ENCODE measurements at places on chromosomes 7 and 10. TPM values are rescaled to one million over a fixed set of nuclear protein-coding genes. Genes with fewer than 3 reads are reported as not detected.

GRCh38 chr10:58698777-58699356, 186.2 kb downstream of the BICC1 start:
- H3K36me3 ChIP-seq, result no peaks in the 10 kb centered on the region
- no peak for DNase-seq
- H3K27ac ChIP-seq, result no peak overlapping the region
- no peak overlapping the region for H3K4me3 ChIP-seq
- no peaks in the 10 kb centered on the region for H3K27me3 ChIP-seq

GRCh38 chr7:2680792-2681490, 7.1 kb upstream of the AMZ1 start:
- H3K27ac ChIP-seq, result no peak overlapping the region
- no peaks in the 10 kb centered on the region for H3K36me3 ChIP-seq
- H3K4me1 ChIP-seq, result peaks cover 12% of the 10 kb centered on the region
- H3K27me3 ChIP-seq, result peaks cover 3% of the 10 kb centered on the region
- no peak overlapping the region for H3K4me3 ChIP-seq

GRCh38 chr10:84202349-84202748, 8.0 kb downstream of the CDHR1 start:
- no peaks in the 10 kb centered on the region for H3K36me3 ChIP-seq
- H3K27ac ChIP-seq, result no peak overlapping the region
- no peak for DNase-seq
- no peak overlapping the region for H3K4me3 ChIP-seq

GRCh38 chr10:29109707-29110571, 178.9 kb upstream of the LYZL1 start:
- H3K27me3 ChIP-seq, result no peaks in the 10 kb centered on the region
- H3K4me3 ChIP-seq, result no peak overlapping the region
- no peaks in the 10 kb centered on the region for H3K4me1 ChIP-seq
- no peaks in the 10 kb centered on the region for H3K36me3 ChIP-seq

DNA sequence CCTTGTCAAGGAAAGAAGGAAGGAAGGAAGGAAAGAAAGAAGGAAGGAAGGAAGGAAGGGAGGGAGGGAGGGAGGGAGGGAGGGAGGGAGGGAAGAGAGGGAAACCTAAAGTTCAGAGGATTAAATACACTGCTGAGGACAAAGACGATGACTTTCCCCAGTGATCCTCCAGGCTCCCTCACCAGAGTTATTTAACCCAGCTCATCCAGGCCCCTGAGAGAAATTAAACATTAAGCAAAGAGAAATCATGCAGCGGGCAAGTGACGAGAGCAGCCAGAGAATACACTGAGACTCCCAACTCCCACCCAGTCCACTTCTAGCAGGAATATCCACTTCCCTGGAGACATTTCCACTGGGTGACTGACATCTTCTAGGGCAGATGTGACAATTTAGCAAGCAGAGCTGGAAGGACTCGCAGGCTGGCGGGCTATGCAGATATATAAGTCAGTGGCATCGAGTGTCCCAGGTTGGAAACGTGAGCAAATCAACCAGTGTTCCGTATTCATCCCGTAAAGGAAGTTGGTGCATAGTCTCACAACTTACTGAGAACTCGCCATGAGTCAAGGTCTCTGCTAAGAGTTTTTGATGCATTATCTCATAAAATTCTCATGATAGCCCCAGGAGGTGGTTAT, 48.7 kb downstream of the CALML3 start:
- no peak overlapping the region for H3K27ac ChIP-seq
- peaks cover 3% of the 10 kb centered on the region for H3K27me3 ChIP-seq
- peaks cover 34% of the 10 kb centered on the region for H3K4me1 ChIP-seq

The BICC1 gene
- 23.8 TPM for total RNA-seq

- H3K4me1 ChIP-seq, result no peaks in the 10 kb centered on the region
- H3K27me3 ChIP-seq, result no peaks in the 10 kb centered on the region
- H3K27ac ChIP-seq, result no peak overlapping the region
- DNase-seq, result no peak
- H3K36me3 ChIP-seq, result peaks cover 3% of the 10 kb centered on the region
Observed at GRCh38 chr7:33053721-33054120, 8.9 kb downstream of the NT5C3A start.

GRCh38 chr10:60430836-60431597, 41.3 kb upstream of the ANK3 start:
- DNase-seq, result no peak
- no peak overlapping the region for H3K4me3 ChIP-seq
- no peak overlapping the region for H3K27ac ChIP-seq
- no peaks in the 10 kb centered on the region for H3K4me1 ChIP-seq

- no peak for DNase-seq
- H3K4me3 ChIP-seq, result no peak overlapping the region
- peaks cover under 1% of the 10 kb centered on the region for H3K36me3 ChIP-seq
- no peak overlapping the region for H3K27ac ChIP-seq
- peaks cover 26% of the 10 kb centered on the region for H3K27me3 ChIP-seq
Observed at GRCh38 chr10:42836096-42836495, 53.5 kb downstream of the BMS1 start.

GRCh38 chr7:114375907-114376306, 38.7 kb upstream of the FOXP2 start:
- H3K4me1 ChIP-seq, result no peaks in the 10 kb centered on the region
- H3K27me3 ChIP-seq, result no peaks in the 10 kb centered on the region
- DNase-seq, result no peak
- H3K27ac ChIP-seq, result no peak overlapping the region
- no peaks in the 10 kb centered on the region for H3K36me3 ChIP-seq

DNA sequence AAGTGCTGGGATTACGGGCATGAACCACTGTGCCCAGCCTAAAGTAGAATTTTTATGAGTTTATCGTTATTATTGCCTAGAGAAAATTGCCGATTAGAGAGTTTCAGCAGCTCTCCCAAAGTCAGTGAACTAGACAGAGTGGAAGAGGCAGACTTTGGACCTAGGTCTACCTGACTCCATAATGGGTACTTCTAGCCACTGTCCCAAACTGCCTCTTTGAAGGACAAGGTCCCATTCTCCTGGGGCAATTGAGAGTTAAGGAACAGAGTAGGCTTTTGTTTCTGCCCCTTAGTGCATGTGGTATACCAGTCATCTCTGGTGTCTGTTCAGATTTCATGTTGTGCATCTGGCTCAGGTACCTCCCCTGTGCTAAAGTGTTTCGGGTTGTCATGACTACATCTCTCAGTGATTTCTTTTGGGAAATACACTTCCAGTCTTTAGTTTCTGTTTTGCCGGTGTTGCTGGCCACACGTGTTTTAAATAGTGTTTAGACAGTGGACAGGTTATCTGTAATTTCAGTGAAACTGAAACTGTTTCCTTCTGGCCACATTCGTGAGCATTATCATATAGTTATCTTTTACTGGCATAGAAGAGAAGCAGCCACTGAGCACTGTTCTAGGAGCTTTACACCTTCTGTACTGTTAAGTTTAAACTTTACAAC, 4.7 kb downstream of the TMEM236 start:
- H3K4me3 ChIP-seq, result no peak overlapping the region
- peak; percentile 39 for DNase-seq
- H3K27ac ChIP-seq, result no peak overlapping the region
- H3K4me1 ChIP-seq, result no peaks in the 10 kb centered on the region

GRCh38 chr7:77386165-77386822, 29.9 kb downstream of the GSAP start:
- H3K4me3 ChIP-seq, result no peak overlapping the region
- H3K27me3 ChIP-seq, result no peaks in the 10 kb centered on the region
- DNase-seq, result peak; percentile 90

GRCh38 chr7:27553273-27553672, 109.4 kb downstream of the HIBADH start:
- H3K27me3 ChIP-seq, result no peaks in the 10 kb centered on the region
- no peak overlapping the region for H3K4me3 ChIP-seq
- DNase-seq, result peak; percentile 38

The PDZD8 gene
- 9.7 TPM for total RNA-seq

- no peak overlapping the region for H3K27ac ChIP-seq
- no peaks in the 10 kb centered on the region for H3K27me3 ChIP-seq
- H3K4me3 ChIP-seq, result no peak overlapping the region
- no peak for DNase-seq
- no peaks in the 10 kb centered on the region for H3K4me1 ChIP-seq
Observed at GRCh38 chr7:117645481-117646165, 165.8 kb downstream of the CFTR start.

DNA sequence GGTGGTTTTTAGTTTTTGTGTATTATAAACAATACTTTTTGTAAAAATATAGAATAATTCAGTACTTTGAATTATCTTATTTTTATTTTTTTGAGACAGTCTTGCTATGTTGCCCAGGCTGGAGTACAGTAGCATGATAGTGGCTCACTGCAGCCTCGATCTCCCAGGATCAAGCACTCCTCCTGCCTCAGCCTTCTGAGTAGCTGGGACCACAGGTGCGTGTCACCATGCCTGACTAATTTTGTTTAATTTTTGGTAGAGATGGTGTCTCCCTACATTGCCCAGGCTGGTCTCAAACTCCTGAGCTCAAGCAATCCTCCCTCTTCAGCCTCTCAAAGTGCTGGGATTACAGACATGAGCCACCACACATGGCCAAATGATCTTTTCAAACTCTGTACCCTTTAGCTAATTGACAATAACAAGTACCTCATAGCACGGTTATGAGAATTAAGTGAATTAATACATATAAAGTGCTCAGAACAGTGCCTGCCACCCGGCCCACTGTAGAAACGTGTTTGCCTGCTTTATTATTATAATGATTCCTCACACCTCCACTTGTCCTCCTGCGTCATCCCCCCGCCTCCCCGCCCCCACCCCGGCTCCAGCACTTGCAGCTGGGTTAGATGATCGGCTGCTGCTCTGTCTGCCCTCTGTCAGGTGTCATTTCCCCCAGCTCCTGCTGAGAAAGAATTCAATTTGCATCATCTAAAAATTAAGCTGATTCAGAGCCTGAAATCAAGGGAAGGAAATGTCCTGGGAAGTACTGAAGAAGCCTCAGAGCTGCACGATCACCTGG, 53.6 kb upstream of the NRF1 start:
- H3K36me3 ChIP-seq, result no peaks in the 10 kb centered on the region
- H3K27me3 ChIP-seq, result peaks cover 8% of the 10 kb centered on the region
- no peak for DNase-seq
- H3K27ac ChIP-seq, result no peak overlapping the region
- H3K4me1 ChIP-seq, result peaks cover 6% of the 10 kb centered on the region

The BTBD16 gene
- total RNA-seq, result 0.27 TPM

All from muscle of leg (tissue), 16 donors.